Activated CD8-positive, alpha-beta T cell treated with anti-CD3 and anti-CD28 coated beads for 36 hours (primary cell): ENCODE measurements at places on chromosomes 12 and 14. TPM values are rescaled to one million over a fixed set of nuclear protein-coding genes. Genes with fewer than 3 reads are reported as not detected.
A peak's percentile ranks its signal among the peaks of the same experiment; 100 is the strongest.

DNA sequence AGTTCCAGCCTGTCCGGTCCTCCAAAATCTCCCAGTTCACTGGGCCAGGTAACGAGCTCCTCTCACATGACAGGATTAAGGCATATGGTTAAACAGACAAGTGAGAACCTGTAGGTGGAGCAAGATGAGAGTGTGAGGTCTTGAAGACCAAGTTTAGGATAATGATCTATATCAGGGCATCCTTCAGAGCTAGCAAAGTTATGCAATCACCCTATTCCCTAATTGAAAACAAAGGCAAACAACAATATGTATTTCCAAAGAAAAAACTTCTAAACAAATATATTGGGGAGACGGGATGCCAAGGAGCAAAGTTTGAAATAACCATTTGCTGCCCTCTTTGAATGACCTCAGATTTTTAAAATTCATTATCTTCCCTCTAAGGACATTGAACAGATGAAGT, 571.2 kb downstream of the BCL11B start:
- H3K4me3 ChIP-seq: no peak overlapping the region
- H3K36me3 ChIP-seq: peaks cover 3% of the 10 kb centered on the region
- H3K27me3 ChIP-seq: no peaks in the 10 kb centered on the region
- H3K27ac ChIP-seq: no peak overlapping the region

Gene VSIG10
- 4.2 TPM for total RNA-seq

DNA sequence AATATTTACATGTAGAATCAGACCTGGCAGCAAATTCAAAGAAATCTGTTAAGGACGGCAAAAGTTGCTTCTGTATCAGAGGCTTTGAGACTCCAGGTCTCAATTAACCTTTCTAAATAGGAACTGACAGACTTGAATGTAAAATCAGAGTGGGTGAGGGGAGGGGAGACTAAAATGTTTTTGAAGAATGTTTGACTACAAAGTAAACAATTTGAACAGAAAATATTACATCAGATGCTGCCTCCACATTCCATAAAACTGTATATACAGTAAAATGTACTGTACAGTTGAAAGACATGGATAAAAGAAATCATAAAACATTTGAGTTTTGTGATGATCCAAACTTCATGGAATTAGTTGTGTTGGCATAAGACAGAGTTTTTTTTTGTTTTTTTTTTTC, 49.5 kb upstream of the POC1B start:
- no peak overlapping the region for H3K27ac ChIP-seq
- peaks cover 5% of the 10 kb centered on the region for H3K4me1 ChIP-seq
- H3K27me3 ChIP-seq: no peaks in the 10 kb centered on the region
- no peaks in the 10 kb centered on the region for H3K36me3 ChIP-seq

GRCh38 chr14:23119363-23120327, 590 bp upstream of the CEBPE start:
- peak; percentile 33 for DNase-seq
- H3K36me3 ChIP-seq: no peaks in the 10 kb centered on the region
- peak overlapping the region; percentile 24 for H3K4me3 ChIP-seq

Gene BICDL1
- total RNA-seq: 103 TPM

DNA sequence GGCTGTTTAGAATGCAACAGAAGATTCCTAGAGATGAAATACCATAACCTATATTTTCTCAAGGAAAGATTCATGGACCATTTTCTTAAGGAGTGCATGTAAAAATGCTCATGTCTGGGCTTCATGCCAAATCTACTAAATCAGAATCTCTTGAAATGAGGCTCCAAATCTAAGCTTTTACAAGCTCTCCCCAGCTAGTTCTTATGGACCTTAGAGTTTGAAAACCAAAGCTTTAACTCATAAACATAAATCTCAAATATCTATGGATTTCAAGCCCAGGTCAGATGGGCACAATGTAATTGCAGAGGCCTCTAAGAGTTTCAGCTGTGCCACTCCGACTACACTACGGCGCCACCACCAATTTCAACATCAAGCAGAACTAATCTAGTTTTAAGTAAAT, 117.3 kb upstream of the CAND1 start:
- no peak for DNase-seq
- H3K36me3 ChIP-seq: no peaks in the 10 kb centered on the region
- H3K27me3 ChIP-seq: peaks cover 10% of the 10 kb centered on the region
- no peak overlapping the region for H3K4me3 ChIP-seq
- H3K27ac ChIP-seq: no peak overlapping the region

DNA sequence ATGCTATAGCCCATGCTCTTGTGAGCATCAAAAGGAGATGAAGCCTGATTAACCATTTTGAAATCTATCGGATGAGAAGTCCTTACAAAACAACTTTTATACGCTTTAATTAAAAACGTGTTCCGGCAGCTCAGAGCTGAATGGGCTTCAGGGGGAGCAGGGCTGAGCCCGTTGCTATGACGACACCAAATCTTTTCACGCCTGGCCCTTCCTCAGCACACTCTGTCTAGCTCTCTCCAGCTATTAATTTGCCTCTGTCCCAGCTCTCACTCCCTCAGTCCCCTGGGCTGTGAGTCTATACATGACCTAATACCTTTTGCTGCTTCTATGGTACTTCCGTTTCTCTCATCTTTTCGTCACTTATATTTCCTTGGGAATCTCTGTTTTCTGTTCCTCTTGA, 15.8 kb downstream of the FOXA1 start:
- no peak overlapping the region for H3K27ac ChIP-seq
- H3K4me3 ChIP-seq: no peak overlapping the region
- DNase-seq: no peak
- H3K36me3 ChIP-seq: no peaks in the 10 kb centered on the region

Gene BEST3
- not detected for total RNA-seq

DNA sequence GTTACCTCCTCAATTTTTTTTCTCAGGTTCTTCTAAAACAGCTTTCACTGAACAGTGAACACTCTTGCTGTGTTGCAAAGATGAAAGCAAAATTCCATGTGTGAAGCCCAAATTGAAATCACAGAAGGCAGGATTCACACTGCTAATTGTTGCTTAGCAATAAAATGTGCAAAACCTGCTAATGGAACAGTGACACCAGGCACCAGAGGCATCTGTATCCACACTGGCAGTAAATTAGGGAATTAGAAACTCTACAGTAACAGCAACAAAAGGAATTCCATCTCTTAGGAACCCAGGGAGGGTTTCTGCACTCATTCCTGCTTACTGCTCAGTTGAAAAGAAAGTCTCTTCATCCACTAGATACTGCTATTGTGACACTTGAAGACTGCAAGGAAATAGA, 202.3 kb downstream of the GXYLT1 start:
- no peak overlapping the region for H3K27ac ChIP-seq
- no peak overlapping the region for H3K4me3 ChIP-seq
- DNase-seq: no peak

Gene FKBP3
- total RNA-seq: 65.6 TPM

DNA sequence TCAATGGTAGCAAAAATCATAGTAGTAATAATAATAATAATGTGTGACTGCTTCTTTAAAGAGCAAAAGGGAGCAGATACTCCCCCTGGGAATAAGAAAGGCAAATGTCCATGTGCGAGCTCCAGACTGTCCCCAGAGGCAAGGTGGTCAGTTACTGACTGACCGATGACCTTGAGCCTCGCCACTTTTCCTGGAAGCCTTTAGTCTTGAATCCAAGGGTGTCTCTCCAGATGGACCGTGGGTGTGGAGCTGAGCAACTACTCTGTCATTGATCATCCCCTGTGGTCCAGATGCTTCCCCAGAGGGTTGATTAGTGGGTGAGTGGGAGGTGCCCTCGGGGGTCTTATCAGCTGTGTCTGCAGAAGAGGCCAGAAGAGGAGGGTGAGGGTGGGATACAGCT, 418.5 kb upstream of the TBX3 start:
- no peaks in the 10 kb centered on the region for H3K27me3 ChIP-seq
- no peak for DNase-seq
- no peaks in the 10 kb centered on the region for H3K4me1 ChIP-seq
- H3K27ac ChIP-seq: no peak overlapping the region

DNA sequence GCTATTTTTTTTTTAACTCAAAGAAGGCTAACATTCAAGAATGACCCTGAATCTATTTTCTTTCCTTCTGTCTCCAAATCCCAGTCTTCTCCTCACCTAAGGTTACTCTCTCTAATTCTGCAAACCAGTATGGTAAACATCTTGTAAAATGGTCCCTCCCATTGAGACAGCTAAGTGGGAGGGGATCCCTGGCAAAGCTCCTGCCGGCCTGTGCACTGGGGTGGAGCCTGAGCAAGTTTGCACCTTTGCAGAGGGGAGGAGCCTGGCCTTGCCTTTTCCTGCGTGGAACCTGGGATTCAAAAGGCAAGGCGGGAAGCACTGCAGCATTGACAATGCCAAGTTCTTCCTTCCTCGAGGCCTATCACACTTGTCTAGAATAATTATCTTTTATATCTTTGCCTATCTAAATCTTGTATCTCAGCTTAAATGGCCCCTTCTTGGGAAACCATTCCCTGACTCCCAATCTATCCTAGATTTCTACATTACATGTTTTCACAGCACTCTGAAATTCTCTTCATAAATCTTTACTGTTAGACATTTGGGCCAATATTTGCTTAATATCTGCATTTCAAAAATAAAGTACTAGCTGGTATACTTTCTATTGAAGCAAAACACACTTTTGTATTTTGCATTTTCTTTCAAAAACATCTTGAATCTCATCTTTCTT, 83.0 kb downstream of the EPS8 start:
- H3K4me1 ChIP-seq: peaks cover 12% of the 10 kb centered on the region
- H3K36me3 ChIP-seq: no peaks in the 10 kb centered on the region
- H3K27me3 ChIP-seq: peaks cover 2% of the 10 kb centered on the region
- no peak overlapping the region for H3K27ac ChIP-seq
- no peak overlapping the region for H3K4me3 ChIP-seq
- no peak for DNase-seq

GRCh38 chr14:99435327-99435726, 45.3 kb downstream of the SETD3 start:
- H3K27me3 ChIP-seq: no peaks in the 10 kb centered on the region
- DNase-seq: no peak
- H3K27ac ChIP-seq: no peak overlapping the region
- no peak overlapping the region for H3K4me3 ChIP-seq

DNA sequence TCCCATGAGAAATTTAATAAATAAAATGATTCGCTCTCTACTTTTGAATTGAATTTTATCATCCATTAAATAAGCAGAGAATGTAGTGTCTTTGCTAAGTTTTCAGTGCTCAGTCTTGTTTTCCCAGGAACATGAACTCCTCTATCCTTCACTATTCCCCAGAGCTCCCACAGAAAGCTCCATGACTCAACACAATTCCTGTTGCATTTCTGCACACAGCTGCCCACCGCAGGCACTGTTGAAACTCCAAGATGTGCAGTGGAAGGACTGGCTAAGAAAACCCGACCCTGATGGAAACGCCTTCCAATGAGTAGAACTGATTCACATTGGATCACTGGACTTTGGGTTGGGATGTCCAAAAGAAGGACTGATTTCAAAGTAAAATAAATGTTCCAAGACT, 202.4 kb upstream of the AMIGO2 start:
- H3K27ac ChIP-seq: peak overlapping the region; percentile 30
- peaks cover 12% of the 10 kb centered on the region for H3K36me3 ChIP-seq
- H3K27me3 ChIP-seq: no peaks in the 10 kb centered on the region
- DNase-seq: no peak

DNA sequence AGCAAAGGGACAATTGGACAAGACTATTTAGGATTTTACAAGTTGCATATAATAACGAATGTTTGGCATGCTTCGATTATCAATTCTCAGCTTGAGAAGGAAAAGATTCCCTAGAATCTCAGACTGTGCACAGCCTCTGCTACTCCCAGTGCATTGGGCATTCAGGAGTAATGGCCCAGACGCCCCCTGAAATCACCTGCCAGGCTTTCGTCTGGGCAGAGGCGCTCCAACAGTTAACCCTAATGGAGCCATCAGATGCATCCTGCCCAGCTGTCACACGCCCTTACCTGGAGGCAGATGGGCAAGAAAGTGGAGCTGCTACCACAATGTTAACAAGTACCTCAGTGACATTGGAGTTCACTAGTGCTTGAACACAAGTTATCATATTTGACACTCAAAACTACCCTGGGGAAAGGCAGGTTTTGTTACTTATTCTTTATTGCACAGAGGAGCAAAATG, 927 bp upstream of the LRP6 start:
- H3K27ac ChIP-seq: no peak overlapping the region
- H3K4me3 ChIP-seq: peak overlapping the region; percentile 80
- peaks cover 15% of the 10 kb centered on the region for H3K4me1 ChIP-seq
- H3K36me3 ChIP-seq: no peaks in the 10 kb centered on the region
- peaks cover 24% of the 10 kb centered on the region for H3K27me3 ChIP-seq

Gene TAS2R42
- not detected for total RNA-seq

DNA sequence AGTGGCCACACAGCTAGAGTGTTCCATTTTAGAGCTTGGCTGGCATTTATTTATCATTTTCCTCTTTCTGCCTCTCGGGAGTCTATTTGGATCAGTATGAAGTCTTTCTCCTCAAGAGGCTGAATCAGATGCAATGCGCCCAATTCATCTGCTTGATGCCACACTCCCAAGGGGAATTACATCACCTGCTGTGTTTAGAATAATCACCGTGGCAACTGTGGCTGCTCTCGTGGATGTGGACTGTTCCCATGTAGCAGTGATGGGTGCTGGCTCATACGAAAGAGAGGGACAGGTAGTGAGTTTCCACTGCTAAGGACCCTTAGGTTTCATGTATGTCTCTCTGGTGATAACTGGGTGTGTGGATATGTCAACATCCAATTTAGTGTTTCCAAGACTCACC, 70.7 kb downstream of the SRRM4 start:
- no peaks in the 10 kb centered on the region for H3K36me3 ChIP-seq
- no peak for DNase-seq
- no peak overlapping the region for H3K27ac ChIP-seq
- no peaks in the 10 kb centered on the region for H3K27me3 ChIP-seq
- no peak overlapping the region for H3K4me3 ChIP-seq
- no peaks in the 10 kb centered on the region for H3K4me1 ChIP-seq

Gene WNT1
- not detected for total RNA-seq

GRCh38 chr14:45526715-45527549, 273.9 kb upstream of the MIS18BP1 start:
- no peak overlapping the region for H3K27ac ChIP-seq
- no peaks in the 10 kb centered on the region for H3K4me1 ChIP-seq
- H3K27me3 ChIP-seq: no peaks in the 10 kb centered on the region
- no peak overlapping the region for H3K4me3 ChIP-seq
- peak; percentile 7 for DNase-seq
- no peaks in the 10 kb centered on the region for H3K36me3 ChIP-seq

Gene RHEBL1
- total RNA-seq: 19.8 TPM

DNA sequence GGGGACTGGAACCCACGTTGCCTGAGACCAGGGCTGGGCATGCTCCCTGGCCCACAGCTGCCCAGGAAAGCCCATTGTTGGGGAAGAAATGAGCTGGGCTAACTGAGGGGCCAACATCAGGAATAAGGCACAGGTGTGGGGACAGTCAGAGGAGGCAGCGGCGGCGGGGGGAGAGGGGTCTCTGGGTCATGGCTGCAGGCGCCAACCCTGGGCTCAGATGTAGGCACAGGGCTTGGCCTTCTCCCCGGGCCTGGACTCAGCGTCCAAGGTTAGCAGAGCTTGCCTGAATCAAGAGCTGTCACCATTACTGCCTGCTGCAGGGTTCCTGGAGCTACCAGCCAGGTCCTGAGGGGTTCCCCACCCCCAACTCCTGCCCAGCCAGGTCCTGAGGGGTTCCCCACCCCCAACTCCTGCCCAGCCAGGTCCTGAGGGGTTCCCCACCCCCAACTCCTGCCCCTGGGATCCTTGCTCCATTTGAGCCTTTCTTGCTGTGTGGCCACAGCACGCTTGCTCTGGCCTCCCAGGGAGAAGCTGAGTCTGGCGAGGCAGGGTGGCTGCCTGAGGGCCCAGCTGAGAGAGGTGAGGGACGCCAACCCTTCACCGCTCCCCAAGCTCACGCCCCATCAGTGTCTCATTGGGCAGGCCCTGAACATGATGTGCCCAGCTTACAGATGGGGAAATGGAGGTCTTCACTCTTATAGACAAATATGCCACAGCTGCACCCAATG, 6.2 kb downstream of the CHGA start:
- no peaks in the 10 kb centered on the region for H3K36me3 ChIP-seq
- no peak overlapping the region for H3K4me3 ChIP-seq
- no peak for DNase-seq
- no peaks in the 10 kb centered on the region for H3K4me1 ChIP-seq
- H3K27ac ChIP-seq: no peak overlapping the region
